ENCODE measurements at places on chromosomes 16 and 17.
A peak's percentile ranks its signal among the peaks of the same experiment; 100 is the strongest.

DNA sequence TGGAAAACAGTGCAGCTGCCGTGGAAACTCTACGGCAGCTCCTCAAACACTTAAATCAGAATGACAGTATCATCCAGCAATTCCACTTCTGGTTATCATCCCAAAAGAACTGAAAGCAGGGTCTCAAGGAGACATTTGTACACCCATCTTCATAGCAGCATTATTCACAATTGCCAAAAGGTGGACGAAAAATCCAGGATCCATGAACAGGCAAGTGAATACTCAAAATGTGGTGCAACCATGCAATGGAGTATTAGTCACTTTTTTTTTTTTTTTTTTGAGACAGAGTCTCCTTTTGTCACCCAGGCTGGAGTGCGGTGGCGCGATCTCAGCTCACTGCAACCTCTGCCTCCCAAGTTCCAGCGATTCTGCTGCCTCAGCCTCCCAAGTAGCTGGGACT, 10.6 kb upstream of the AATK start:
- no peak for DNase-seq

DNA sequence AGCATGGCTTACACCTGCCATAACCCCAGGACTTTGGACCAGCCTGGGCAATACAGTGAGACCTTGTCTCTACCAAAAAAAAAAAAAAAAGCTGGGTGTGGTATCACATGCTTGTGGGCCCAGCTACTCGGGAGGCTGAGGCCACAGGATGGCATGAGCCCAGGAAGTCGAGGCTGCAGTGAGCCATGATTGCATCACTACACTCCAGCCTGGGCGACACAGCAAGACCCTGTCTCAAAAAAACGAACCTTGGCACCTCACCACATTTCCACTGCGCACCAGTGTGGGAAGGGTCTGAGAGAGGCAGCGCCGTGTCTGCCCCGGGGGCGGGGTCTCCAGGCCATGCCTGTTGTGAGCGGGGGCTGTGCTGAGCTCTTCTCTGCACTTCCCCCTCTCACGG, 6.3 kb downstream of the ACSF3 start:
- DNase-seq = no peak

- DNase-seq = no peak
These were observed 34.2 kb downstream of the RMI2 start for GRCh38 chr16:11379420-11379819.

DNA sequence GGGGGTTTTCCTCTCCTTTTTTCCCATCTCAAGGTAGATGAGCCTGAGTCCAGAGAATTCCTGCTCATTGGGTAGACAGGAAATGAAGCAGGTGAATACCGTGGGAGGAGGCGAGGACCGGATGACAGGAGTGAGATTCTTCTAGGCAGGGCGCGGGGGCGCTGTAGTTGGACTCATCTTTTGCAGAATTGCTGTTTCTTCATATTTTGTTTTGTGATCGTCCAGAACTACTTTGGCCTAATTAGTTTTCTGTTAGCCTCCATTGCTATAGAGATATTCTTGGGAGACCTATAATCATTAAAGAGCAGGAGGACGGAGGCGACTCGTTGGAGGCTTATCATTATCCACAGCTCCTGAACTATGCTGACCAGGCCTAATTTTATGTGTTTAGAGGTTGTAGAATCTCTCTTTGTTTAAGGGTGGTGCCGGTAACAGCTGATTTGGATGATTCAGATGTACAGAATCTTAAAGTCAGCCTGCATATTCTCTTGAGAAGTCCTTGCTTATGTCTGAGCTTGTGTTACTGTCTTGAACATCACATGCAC, 650 bp downstream of the ATP6V0A1 start:
- DNase-seq = peak; percentile 46

GRCh38 chr16:52489894-52490293, 57.0 kb downstream of the TOX3 start:
- DNase-seq = no peak

DNA sequence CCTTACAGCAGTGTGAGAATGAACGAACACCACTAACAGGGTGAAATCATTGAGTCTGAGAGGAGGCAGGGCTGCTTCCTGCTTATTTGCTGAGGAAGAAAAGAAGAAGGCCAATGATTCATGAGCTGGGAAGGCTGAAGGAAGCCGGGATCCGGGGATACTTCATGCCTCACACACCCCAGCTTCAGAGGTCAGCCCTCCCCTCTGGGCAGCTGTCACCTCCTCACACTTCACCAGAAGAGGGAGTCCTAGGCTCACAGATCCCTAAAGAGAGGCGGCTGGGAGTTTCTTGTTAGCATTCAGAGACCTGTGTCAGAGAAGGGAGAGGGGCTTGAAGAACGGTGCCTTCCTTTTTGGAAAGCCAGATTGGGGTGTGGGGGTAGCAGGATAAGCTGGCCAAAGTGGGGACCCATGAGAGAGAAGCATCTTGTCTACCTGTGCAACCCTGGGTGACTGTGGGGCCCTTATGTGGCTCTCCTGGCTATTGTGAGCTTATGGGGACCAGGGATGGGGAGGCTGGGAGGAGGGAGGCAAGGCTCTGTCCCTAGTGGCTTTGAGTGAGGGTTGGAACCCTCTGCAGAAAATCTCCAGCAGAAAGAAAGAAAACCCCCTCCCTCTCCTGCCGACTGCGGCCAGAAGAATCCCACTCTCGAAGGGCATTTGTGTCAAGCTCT, 94.6 kb downstream of the RGS9 start:
- DNase-seq = peak; percentile 5

Measured in nucleus accumbens (tissue), 56 donors.